T-helper 2 cell treated with Interferon-gamma antibody and Interleukin-4, amounts not matched to agents 100 ng/mL and 5 ng/mL, for 36 hours (primary cell): ENCODE measurements at places on chromosomes 5 and 9. TPM values are rescaled to one million over a fixed set of nuclear protein-coding genes. Genes with fewer than 3 reads are reported as not detected.

DRD1 gene
- not detected in 2 replicates for total RNA-seq

PLPP7 gene
- not detected in 2 replicates for total RNA-seq

CDX1 gene
- total RNA-seq, result not detected in 2 replicates

CEP78 gene
- total RNA-seq, result 33.2 and 35.6 TPM in 2 replicates

CCDC183 gene
- total RNA-seq, result 0.20 and 0.55 TPM in 2 replicates

BTNL9 gene
- not detected in 2 replicates for total RNA-seq

GNG10 gene
- total RNA-seq, result 32.9 and 33.0 TPM in 2 replicates

NR5A1 gene
- not detected in 2 replicates for total RNA-seq
